Activated T-helper 1 cell treated with Interleukin-2 at 50 U/mL for 16 hours (primary cell): ENCODE measurements at places on chromosomes 4 and X.
A peak's percentile ranks its signal among the peaks of the same experiment; 100 is the strongest.

- DNase-seq, result no peak
Measured at GRCh38 chr4:157700898-157701694, 471.7 kb downstream of the GASK1B start.

GRCh38 chr4:71184195-71184781 is 154.5 kb upstream of the SLC4A4 start:
- no peak for DNase-seq

- DNase-seq, result no peak
Measured at GRCh38 chrX:34559325-34559724, 97.8 kb downstream of the TMEM47 start.

GRCh38 chrX:23945206-23945605 is 37.4 kb downstream of the CXorf58 start:
- DNase-seq, result no peak

- no peak for DNase-seq
Measured at GRCh38 chr4:145795521-145795920, 115.6 kb downstream of the C4orf51 start.

- DNase-seq, result no peak
Measured at GRCh38 chrX:39616098-39616729, 481.5 kb downstream of the BCOR start.

GRCh38 chr4:106450249-106450648 is 81.7 kb upstream of the GIMD1 start:
- no peak for DNase-seq

DNA sequence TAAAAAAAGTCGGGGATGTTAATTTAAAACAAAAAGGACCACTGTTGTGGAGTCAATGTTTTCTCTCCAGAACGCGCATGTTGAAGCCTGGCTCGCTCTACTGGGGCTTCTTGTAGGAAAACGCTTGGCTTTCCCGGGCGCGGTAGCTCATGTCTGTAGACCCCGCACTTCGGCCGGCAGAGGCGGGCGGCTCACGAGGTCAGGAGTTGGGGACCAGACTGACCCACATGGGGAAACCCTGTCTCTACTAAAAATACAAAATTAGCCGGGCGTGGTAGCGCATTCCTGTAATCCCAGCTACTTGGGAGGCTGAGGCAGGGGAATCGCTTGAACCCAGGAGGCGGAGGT is 15.6 kb downstream of the NELFA start:
- DNase-seq, result no peak

- DNase-seq, result no peak
Measured at GRCh38 chr4:95949136-95949765, 109.4 kb downstream of the PDHA2 start.

DNA sequence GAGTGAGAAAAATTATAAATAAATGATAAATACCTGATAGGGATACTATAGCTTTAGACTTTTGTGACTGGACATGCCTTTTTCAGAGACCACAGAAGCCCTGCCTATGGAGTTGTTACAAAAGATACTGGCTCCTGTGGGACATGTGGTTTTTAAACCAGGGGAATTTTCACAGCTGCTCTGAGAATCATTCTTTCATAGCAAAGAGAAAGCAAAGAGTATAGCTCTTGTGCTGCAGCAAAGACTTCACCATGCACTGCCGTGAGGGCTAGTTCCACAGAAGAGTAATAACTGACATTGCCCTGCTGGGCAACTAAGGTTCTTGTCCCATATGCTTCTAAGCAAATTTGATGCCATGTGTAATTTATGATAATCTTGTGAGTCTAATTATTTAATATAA is 98.2 kb downstream of the MAPK10 start:
- DNase-seq, result no peak

DNA sequence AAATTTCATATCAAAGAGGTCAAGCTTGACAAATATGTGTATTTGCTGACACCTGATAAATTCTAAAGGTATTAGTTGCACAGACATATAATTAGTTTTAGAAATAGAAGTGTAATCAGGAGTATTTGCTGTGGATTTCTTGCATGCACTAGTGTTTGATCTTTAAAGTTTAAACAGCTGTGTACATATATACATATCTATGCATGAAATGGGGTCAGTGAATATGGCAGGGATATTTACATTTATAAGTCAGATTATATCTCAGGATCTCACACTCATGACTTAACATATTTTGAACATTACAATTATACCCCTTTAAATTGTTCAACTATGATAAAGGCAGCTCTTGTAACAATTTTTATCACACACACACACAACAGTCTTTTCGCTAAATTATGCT is 547.4 kb upstream of the ACTRT1 start:
- no peak for DNase-seq

DNA sequence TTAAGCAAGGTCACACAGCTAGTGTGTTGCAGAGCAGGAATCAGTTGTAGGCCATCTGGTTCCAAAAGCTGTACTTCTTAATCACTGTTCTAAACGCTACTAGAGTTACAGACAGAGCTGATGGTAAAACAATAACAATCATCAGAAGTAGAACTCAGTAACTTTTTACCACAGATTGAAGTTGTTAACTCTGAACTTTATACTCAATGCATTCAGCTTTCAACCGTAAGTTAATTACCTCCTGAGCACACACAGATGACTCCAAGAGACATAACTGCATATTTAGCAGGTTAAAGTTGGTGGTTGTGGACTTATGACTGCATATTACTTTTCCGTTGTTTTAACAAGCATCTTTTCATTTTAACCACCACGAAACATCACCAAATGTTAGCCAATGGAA is 127.3 kb downstream of the PRSS12 start:
- no peak for DNase-seq

- no peak for DNase-seq
Measured at GRCh38 chr4:82839624-82840023, 41.0 kb upstream of the SCD5 start.

- DNase-seq, result no peak
Measured at GRCh38 chr4:118772081-118772766, 63.7 kb downstream of the SEC24D start.

GRCh38 chr4:120839334-120839973 is 83.1 kb downstream of the PRDM5 start:
- DNase-seq, result no peak

- no peak for DNase-seq
Measured at GRCh38 chr4:152072001-152072485, 311.2 kb upstream of the GATB start.

DNA sequence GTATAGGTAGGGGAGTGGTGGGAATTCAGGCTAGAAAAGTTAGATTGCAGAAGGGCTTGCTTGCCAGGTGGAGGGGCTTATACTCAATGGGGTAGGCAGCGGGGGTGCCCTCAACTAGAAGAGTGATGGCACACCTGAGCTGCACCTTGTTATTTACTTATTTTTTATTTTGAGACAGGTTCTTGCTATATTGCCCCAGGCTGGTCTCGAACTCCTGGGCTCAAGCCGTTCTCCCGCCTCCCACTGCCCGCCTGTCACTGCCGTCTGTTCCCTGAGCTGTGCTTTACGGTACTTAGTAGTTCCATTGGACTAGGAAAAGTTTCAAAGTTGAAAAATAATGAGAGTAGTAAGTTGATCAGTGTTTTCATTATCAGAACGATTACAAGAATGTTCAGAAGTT is 2.0 kb downstream of the ZFX start:
- no peak for DNase-seq

DNA sequence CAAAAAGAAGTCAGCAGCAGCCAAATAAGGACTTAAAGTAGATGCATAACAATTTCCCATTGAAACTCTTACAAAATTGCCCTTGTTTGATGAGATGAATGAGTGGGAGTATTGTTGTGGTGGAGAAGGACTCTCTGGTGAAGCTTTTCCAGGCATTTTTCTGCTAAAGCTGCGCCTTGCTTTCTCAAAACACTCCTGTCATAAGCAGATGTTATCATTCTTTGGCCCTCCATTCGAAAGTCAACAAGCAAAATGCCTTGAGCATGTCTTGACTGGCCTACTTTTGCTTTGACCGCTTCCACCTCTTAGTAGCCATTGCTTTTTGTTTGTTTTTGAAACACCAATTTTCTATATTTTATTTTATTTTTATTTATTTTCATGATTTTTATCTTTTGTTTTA is 340.9 kb upstream of the FGF13 start:
- no peak for DNase-seq

DNA sequence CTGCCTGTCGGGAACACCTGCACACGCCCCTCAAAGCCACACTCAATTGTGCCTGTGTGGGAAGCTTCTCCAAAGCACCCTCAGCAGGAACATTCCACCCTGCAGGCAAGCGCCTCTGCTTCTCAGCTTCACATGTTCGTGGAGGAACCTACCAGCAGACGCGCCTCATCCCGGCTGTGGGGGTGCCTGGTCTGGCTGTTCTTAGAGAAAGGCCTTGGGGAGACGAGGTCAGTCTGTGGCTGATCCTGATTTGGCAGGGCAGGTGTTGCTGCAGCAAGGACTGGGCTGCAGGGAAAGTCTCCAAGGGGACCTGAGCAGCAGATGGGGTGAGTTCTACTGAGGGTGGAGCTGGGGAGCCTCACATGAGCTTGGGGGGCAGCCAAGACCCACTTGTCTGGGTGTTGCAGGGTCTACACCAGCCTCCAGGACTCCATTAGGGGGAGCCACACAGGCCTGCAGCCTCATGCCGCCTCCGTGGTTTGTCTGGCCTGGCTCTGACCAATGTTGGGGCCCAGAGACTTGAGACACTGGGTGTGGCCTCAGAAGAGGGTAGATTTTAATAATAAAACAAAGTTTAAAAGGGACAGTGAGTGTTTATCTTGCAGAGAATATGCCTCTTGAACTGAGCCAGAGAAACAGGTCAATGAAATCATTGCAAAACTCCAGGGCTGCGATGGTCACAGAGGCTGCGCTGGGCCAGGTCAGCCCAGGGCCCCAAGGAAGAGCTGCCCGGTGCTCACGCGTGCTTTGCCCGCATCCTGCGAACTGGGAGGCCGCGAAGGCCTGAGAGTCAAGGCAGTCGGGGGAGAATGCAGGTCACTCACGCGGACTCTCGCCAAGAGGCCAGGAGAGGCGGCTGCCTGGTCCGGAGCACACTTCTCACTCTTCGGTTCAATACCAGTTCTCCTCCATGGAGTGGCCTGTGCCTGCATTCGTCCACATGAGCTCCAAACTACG is 21.1 kb downstream of the RNF212 start:
- no peak for DNase-seq

- DNase-seq, result no peak
Measured at GRCh38 chr4:30832639-30833038, 112.5 kb downstream of the PCDH7 start.

DNA sequence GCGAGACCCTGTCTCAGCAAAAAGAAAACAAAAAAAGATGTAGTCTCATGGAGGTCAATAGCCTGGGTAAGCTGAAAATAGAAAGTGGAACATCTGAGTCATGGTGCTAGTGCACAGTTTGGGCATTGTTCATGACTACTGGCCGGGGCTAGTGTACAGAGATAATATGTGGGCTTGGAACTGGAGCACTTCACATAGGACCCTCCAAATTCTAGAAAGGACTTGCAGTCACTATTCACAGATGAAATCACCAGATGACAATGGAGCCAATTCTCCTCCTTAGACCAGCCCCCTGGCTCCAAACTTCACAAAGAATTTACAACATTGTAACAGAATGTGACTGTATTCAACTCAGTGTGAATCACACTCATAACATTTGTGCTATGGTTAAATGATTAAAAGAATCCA is 367.8 kb upstream of the SLC7A11 start:
- no peak for DNase-seq

GRCh38 chr4:17132226-17132625 is 233.8 kb upstream of the LDB2 start:
- DNase-seq, result no peak

GRCh38 chr4:17115583-17115982 is 217.1 kb upstream of the LDB2 start:
- no peak for DNase-seq

DNA sequence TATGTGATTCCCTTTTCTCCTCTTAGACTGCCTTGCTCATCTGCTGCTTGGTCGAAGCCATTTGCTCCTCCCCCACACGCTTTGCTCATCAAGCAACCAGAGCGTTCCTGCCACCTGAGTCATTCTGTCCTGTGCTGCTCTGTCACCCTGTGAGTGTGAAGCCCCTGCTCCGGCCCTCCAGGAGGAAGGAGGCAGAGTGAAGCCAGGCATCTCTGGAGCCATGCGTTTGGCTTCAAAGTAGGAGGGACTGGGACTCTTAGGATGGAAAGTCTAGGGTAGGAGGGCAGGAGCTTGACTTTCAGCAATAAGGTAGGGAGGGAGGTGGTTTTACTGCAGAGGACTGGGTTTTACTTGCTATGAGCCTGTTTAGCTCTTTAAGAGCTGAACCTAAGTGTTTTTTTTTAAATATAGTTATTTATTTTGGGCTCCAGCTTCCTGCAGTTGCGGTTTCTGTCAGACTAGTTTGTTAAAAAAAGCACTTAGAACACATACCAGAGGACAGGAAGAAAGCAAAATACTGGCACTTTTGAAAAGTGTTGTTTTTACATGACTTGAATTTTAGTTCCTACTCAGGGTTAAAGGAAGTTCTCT is 63.6 kb downstream of the SPINK2 start:
- peak; percentile 44 for DNase-seq

DNA sequence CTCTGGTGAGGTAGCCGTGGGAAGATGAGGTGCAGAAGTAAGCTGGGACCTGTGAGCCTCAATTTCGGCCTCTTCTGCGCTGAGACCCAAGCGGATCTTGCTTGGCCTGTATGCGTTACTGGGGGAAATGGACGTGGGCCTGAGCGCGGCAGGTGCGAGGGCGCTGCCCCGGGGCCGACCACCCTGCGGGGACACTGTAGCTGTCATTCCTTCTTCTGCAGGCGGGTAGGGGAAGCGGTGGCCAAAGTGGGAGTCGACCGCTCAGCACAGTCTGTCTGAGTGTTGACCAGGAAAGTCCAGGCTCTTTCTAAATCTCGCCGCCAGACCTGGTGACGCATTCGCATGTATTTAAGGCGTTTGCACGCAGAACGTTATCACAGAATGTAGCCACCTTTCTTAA is 3.3 kb upstream of the LRAT start:
- DNase-seq, result no peak

- DNase-seq, result no peak
Measured at GRCh38 chr4:168710353-168710946, 213.6 kb downstream of the PALLD start.

- DNase-seq, result no peak
Measured at GRCh38 chr4:41668024-41668423, 80.5 kb downstream of the PHOX2B start.

- DNase-seq, result no peak
Measured at GRCh38 chrX:52359614-52360232, 9.1 kb upstream of the XAGE2 start.

- no peak for DNase-seq
Measured at GRCh38 chrX:40155589-40156469, 58.1 kb upstream of the BCOR start.

- DNase-seq, result no peak
Measured at GRCh38 chr4:86587381-86588140, 6.6 kb upstream of the PTPN13 start.

- no peak for DNase-seq
Measured at GRCh38 chr4:23009093-23009492, 316.4 kb downstream of the GBA3 start.

- DNase-seq, result no peak
Measured at GRCh38 chrX:108511721-108512120, 72.1 kb downstream of the COL4A5 start.

DNA sequence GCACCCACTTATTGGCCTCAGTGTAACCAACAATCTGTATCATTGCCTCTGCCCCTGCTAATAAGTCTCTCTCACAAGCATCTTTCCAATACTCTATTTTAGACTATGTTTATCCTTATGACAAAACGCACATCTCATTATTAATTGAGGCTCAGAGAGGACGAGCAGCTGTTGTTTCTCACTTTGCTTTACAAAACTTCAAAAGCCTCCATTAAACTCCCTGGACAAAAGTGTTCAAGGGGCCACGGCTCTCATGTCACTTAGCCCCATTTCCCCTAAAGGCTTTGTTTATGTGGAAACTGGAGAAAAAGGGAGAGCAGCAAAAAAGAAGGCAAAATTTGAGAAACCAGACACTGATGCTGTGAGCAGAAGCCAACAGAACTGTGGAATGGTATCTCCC is 180.0 kb upstream of the LNX1 start:
- no peak for DNase-seq
